ENCODE measurements at places on chromosomes 13 and 19. TPM values are rescaled to one million over a fixed set of nuclear protein-coding genes. Genes with fewer than 3 reads are reported as not detected.

DNA sequence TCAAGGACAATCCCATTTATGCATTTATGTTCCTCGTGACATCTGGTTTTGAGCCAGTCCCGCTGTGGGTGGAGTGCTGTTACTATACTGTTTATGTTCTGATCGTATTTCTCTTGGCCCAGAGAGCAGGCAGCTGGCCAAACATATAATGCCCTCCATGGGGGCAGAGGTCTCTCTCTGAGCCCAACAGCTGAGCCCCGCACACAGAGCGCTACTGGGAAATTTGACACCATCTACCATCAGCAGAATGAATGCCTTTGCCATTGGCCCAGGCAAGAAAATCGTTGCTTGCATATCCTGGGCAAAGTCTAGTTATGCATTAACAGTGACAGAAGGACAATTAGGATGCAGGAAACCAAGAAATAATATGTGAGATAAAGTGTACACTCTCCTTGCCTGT is 126.8 kb upstream of the CACNA1A start:
- 0 out of 2 replicates have a peak, but pooled peaks cover 2% of the 10 kb centered on the region for H3K36me3 ChIP-seq
- no peaks in the 10 kb centered on the region for H3K27me3 ChIP-seq
- no peak overlapping the region for H3K27ac ChIP-seq
- DNase-seq, result peak; percentile 49

- no peaks in the 10 kb centered on the region for H3K36me3 ChIP-seq
- no peak overlapping the region for H3K27ac ChIP-seq
- no peaks in the 10 kb centered on the region for H3K27me3 ChIP-seq
- DNase-seq, result no peak
- H3K4me3 ChIP-seq, result no peak overlapping the region
Observed at GRCh38 chr13:44273991-44274770, 99.4 kb upstream of the SERP2 start.

Gene GYS1
- total RNA-seq, result 44.3 TPM

Gene TNNT1
- 127 TPM for total RNA-seq

Gene KIRREL2
- 3.1 TPM for total RNA-seq

Data from H9 (cell line).